Fibroblast of skin of back (primary cell): ENCODE measurements at places on chromosomes 2 and 18.

GRCh38 chr2:24618144-24618543 is 127.1 kb downstream of the NCOA1 start:
- no peak for DNase-seq

- no peak for DNase-seq
Measured at GRCh38 chr2:236558036-236558435, 11.6 kb upstream of the ACKR3 start.

DNA sequence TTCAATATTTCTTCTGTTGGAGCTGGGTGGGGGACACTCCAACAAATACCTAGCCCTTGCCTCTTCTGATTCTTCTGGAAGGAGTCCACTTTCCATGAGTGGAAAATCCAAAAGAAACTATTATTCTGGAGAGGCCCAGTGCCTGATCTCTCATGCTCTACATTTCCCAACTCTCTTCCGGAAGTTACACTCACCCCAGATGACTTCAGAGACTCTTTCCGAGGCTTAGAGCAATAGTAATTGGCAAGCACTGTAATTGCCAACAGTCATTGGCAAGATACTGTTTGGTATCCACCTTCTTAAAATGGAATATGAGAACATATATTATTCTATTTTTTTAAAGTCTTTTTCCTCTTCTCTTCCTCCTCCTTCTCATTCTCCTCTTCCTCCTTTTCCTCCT is 60.5 kb upstream of the CYRIA start:
- DNase-seq, result no peak

GRCh38 chr2:219327719-219328118 is 4.8 kb downstream of the RESP18 start:
- no peak for DNase-seq

- DNase-seq, result peak; percentile 82
Measured at GRCh38 chr18:68215931-68216330, 499.0 kb downstream of the TMX3 start.

GRCh38 chr18:73879766-73880165 is 267.9 kb downstream of the FBXO15 start:
- DNase-seq, result peak; percentile 77

DNA sequence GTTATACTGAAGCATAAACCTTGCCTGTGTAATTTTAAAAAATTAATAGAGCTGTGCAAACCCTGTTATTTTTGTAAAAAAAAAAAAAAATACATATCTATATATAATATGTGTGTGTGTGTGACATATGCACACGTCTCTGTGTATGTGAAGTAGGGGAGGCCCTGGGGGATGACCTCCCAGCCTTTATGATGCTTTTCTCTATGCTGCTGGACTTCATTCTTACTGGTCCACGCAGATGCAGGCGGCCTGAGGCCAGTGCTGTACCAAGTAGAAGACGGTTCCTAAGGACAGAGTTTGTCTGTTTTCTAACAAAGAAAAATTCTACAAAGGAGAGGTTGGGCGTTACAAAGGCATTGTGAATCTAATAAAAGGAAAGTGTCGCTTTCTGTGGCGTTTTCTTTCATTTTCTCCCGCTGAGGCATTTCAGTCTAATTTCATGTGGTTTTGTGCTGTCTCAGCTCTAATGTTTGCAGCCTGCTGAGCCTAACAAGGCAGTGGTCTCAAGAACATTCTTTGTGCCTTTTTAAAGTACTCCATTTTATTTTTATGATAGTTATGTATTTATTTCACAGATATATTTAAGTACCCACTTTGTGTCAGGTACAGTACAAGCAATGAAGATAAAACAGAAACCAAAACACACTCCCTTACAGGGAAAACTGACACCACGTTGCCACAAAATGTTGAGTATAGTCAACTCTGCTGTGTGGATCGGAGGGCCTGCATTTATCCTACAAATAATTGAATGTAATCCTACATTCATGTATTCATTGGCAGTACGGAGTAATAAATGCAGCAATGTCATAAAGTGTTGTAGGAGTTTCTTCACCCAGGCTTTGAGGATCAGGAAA is 118.0 kb downstream of the RAB3GAP1 start:
- no peak for DNase-seq

GRCh38 chr2:181955010-181955409 is 30.6 kb upstream of the PPP1R1C start:
- DNase-seq, result peak; percentile 75

- no peak for DNase-seq
Measured at GRCh38 chr2:113149553-113150257, 22.3 kb downstream of the IL1RN start.

- peak; percentile 12 for DNase-seq
Measured at GRCh38 chr2:211737282-211737681, 801.3 kb downstream of the ERBB4 start.
